Stimulated activated CD8-positive, alpha-beta memory T cell treated with anti-CD3 and anti-CD28 coated beads, Interleukin-7, amount 100 ng/mL, for 1 hour (primary cell): ENCODE measurements at places on chromosomes 12 and 14.

GRCh38 chr12:31961137-31961536 is 1.9 kb downstream of the RESF1 start:
- no peak for DNase-seq

DNA sequence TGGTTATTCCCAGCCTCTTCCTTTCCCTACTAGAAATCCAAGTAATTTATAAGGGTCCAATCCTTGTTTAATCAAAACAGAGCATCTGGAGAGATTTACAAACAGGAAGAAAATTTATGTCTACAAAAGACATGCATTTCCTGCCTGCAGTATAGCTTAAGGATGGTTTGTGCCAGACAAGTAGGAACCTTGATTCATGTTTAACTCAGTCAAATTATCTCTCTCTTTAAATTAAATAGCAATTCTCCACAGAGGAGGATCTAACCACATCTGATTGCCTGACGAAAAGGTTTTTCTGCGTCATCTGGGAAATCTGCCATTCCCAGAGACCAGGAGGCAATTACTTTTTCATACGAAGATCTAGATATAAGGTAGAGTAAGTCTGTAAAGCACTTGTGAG is 105.2 kb downstream of the ZFC3H1 start:
- DNase-seq: no peak

- no peak for DNase-seq
Measured at GRCh38 chr12:127431177-127431576, 835.8 kb upstream of the TMEM132C start.

GRCh38 chr12:25806271-25806670 is 152.2 kb upstream of the RASSF8 start:
- no peak for DNase-seq

DNA sequence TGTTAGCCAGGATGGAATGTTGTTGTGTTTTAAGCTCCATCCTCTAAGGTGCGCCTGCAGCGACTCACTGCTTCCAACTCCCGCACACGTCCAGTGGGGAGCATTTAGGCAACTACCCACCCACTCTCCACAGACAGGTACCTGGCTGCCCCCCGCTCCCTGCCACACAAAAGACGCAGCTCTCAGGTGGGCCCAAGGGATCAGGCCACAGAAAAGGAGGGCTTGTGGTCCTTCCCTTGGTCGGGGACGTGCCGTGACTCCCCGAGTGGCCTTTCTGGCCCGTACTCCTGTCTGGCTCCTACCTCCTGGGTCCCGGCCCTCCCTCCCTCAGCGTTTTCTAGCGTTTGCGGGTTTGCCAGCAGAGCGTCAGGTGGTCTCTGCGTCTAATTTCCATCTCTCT is 16.2 kb downstream of the TEDC1 start:
- no peak for DNase-seq

GRCh38 chr14:29240066-29240465 is 473.5 kb downstream of the FOXG1 start:
- DNase-seq: no peak

DNA sequence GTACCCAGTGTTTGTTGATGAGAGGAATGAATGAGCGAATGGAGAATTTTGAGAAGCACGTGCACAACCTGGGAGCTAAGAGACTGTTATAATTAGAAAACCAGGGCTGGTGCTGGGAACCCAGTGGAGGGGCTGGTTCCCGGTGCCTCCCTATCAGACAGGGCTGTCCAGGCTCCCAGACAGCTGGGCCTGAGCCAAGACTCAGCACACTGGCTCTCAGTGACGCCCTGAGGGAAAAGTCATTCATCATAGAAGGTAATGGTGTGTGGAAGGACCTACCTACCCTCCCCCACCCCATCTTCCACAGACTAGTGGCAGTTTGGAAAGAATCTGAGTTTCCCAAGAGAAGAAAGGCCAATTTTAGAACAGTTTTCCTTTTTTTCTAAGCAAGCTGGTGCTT is 34.7 kb downstream of the KCNA5 start:
- no peak for DNase-seq

- no peak for DNase-seq
Measured at GRCh38 chr14:49907186-49907585, 14.3 kb downstream of the ARF6 start.

GRCh38 chr14:35909665-35910064 is 83.5 kb downstream of the BRMS1L start:
- no peak for DNase-seq

DNA sequence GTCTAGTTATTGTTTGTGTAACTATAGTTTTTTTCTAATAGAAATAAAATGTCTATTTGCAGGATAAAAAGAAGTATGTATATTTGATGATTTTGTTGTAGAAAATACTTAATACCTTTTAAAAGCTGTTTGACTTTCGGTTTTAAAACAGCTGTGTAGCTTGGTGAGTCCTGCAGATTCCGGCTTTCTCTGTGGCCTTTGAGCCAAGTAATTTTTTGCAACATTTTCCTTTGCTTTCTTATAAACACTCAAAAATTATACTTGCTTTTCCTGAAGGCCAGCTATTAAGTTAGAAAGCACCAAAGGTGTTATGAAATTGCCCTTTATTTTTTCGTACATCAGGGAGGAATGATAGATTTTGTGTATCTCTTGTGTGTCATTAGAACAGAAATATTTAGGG is 63.6 kb downstream of the CRADD start:
- DNase-seq: no peak

DNA sequence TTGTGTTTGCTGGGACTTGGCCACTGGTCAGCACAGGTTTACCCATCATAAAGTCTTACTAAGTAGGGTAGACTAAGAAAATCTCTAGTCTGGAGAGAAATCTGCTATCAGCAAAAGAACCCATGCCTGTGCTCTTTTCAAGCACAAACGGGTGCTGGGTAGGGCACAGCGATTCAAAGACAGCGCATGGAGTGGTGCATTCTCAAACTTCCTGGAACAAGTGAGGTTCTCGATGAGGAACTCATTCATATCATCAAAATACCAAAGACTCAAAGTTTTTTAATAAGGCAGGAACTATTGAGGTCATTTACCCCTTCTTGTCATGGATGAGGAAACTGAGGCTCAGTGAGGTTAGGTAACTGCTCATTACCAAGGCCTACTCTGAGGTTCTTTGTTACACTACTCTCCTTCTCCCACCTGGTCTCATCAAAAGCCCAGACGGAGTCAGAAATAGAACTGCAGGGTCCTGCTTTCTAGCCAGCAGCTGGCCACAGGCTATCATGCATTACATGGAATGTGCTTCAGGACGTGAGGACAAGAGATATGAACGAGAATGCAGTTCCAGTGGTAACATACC is 390.3 kb downstream of the ZFP36L1 start:
- DNase-seq: no peak

GRCh38 chr12:19404242-19404880 is 34.9 kb upstream of the AEBP2 start:
- DNase-seq: no peak

- DNase-seq: no peak
Measured at GRCh38 chr12:40216516-40217288, 8.1 kb upstream of the LRRK2 start.

DNA sequence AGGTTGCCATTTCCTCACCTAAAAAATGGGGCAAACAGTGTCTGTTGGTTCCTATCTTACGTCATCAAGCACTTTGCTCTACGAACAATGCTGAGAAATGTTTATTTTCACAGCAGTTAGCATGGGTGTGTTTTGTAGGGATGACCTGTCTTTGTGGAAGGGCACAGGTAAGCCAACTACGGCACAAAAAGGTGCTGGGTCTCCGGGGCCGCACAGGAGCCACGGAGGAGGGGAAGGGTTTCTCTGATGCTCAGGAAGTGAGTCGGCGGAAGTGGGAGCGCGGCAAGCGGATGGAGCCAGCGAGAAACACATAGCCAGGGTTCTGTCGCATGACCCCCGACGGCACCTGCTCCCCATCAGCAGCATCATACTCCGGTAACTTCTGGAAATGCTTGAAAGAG is 65.6 kb upstream of the TCL1B start:
- DNase-seq: peak; percentile 1

DNA sequence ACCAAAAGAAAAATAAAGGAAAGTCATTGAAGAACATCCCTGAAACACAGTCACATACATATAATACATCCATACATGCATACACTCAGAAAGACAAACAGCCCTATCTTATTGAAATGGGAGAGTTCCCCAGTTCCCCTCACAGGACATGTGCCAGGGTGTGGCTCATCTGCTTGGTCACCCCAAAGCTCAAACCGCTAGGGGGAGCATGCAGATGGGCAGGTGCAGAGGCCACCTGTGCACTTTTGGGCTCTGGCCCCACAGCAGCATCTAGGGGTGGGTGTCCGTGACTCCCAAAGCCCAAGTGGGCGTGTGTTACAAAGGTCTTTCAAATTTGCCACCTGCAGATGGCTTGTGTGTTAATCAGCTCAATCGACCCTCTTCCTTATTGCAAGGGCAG is 75.2 kb downstream of the CMAS start:
- DNase-seq: no peak

DNA sequence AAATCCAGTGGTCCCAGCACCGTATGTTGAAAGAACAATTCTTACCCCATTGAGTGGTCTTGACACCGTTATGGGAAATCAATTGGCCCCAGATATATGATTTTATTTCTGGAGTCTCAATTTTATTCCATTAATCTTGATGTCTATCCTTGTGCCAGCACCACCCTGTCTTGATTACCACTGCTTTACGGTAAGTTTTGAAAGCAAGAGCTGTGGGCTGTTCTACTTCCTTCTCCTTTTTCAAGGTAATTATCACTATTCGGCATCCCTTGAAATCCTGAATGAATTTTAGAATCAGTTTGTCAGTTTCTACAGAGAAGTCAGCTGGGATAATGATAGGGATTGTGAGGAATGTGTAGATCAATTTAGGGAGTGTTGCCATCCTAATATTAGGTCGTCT is 160.8 kb upstream of the SFSWAP start:
- no peak for DNase-seq

GRCh38 chr12:81668475-81668874 is 90.7 kb downstream of the PPFIA2 start:
- DNase-seq: no peak

GRCh38 chr12:8780389-8780788 is 42.0 kb upstream of the A2ML1 start:
- no peak for DNase-seq

- DNase-seq: no peak
Measured at GRCh38 chr14:60975551-60975950, 5.3 kb downstream of the TRMT5 start.

GRCh38 chr14:87042354-87042753 is 950.6 kb downstream of the GALC start:
- DNase-seq: no peak

DNA sequence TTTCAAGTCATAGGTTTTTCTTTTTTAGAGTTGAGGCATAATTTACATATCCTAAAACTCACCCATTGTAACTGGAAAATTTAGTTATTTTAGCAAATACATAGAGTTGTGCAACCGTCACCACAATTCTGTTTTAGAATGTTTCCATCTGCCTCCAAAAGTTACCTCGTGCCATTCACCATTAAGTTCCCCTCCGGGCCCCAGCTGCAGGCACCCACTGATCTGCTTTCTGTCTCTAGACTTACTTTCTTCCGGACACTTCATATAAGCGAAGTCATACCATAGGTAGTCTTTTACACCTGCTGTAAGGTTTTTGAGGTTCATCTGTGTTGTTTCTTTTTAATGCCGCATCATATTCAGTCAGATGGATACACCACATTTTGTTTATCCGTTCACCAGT is 28.7 kb downstream of the PPP2R5C start:
- DNase-seq: no peak

- no peak for DNase-seq
Measured at GRCh38 chr14:103108749-103109207, 14.3 kb downstream of the EXOC3L4 start.
